ENCODE measurements at places on chromosomes 1 and 21.

- DNase-seq: no peak
These were observed 57.8 kb downstream of the LPAR3 start for GRCh38 chr1:84835169-84835568.

GRCh38 chr1:156276966-156277381, 5.7 kb downstream of the SMG5 start:
- no peak for DNase-seq

- no peak for DNase-seq
These were observed 10.1 kb upstream of the SERTAD4 start for GRCh38 chr1:210222340-210223006.

GRCh38 chr21:14707511-14708020, 161.5 kb upstream of the SAMSN1 start:
- no peak for DNase-seq

DNA sequence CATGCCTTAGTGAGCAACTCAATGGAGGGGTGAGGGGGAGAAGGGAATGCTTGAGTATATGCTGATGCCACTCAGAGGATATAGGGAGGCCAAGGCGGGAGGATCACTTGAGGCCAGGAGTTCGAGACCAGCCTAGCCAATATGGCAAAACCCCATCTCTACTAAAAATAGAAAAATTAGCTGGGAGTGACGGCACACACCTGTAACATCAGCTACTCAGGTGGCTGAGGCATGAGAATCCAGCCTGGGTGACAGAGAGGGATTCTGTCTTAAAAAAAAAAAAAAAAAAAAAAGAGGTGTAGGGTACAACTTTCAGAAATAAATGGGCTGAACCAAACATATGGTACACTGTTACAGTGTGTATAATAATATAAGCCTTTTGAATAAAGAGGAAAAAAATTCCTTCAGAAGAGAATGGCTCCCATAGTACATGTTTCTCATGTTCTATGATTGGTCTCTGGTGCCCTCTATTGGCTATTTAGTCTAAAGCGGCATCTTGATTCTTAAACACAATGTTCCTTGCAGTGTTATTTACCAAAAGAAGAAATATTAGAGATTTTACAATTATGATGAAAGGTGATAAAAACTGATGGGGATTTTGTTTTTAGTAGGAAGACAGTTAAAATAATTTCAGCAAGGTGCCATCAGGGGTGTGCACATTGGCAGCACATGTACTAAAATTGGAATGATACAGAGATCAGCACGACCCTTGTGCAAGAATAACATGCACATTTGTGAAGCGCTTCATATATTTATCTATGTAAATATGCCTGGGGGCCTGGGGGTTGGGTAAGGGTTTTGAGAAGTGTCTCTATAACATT, 109.8 kb downstream of the PATJ start:
- DNase-seq: no peak

DNA sequence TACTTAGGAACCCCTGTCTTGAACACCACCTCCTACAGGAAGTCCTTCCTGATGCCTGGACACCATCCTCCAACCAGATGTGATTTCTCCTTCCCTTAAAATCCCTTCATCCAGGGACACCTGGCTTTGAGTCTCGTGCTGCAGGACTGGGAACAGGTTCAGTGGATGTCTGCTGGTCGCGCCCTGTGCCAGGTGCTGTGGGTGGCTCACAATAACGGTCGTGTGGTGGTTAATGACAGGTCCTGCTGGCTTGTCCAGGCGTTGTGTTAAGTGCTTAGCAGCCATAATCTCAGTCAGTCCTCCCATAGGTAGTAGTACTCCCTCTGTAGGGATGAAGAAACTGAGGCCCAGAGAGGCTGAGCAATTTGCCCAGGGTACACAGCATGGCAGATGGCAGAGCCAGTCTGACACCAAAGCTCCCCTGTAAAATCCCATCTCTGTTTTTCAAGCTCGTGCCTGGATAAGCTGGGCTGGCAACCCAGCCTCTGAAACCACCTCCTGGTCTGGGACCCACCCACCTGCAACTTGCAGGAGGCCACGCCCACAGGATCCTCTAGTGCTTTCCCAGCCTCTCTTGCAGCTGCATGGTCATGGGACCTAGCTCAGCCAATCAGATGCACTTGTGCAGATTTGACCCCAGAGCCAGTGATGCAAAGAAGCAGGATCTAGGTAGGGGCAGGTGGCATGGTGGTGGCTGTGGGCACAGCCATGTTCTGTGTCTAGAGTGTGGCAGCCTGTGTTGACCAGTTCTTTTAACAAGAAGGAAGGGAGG, 106.0 kb upstream of the IFFO2 start:
- DNase-seq: no peak

GRCh38 chr1:49340576-49340975, 563.9 kb upstream of the BEND5 start:
- no peak for DNase-seq

DNA sequence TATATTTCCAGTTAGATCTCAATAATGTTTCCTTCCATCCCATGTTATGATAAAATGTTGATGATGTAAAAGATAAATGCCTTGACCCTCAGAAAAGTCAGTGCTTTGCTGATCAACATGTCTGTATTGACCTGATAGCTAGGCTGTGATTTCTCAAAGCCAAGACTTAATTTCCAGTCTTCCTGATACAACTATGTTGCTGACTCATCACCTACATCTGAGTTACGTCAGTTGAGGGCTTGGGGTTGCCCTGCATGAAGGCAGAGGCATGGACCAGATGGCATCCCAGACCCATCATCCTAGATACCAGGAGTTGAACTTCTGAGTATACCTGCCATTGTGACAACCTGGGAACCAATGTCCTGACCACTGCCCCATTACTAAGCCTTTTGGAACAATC, 4.8 kb downstream of the LCE1D start:
- no peak for DNase-seq

All from GM12892 (cell line).